CD14-positive monocyte (primary cell): ENCODE measurements at places on chromosomes 5 and 9.
A peak's percentile ranks its signal among the peaks of the same experiment; 100 is the strongest.

- DNase-seq = no peak
Measured at GRCh38 chr9:94799578-94800264, 73.2 kb downstream of the AOPEP start.

- DNase-seq = no peak
Measured at GRCh38 chr9:2610985-2611384, 10.6 kb upstream of the VLDLR start.

- DNase-seq = no peak
Measured at GRCh38 chr9:14056316-14056861, 257.6 kb downstream of the NFIB start.

DNA sequence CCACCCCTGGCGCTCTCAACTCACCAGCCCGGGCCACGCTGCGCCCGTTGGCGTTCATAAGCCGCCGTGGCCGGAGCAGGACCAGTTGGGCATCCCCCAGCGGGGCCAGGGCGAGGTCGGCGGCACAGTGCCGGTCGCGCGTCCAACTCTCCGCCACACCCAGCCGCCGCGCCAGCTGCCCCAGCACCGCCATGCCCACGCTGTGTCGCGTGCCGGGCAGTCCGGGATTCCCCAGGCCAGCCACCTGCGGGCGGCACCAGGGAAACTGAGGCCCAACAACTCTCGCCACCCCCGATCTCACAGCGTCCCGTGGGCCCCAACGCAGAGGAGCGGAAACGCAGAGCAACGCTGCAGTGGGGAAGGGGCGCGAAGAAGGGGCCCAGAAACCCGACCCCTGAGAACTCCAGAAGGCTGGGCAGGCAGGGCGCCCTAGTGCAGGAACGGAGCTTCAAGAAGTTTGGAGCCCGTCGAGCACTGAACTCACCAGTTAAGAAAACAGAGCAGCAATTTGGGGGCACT, 453 bp downstream of the PTRH1 start:
- no peak for DNase-seq

DNA sequence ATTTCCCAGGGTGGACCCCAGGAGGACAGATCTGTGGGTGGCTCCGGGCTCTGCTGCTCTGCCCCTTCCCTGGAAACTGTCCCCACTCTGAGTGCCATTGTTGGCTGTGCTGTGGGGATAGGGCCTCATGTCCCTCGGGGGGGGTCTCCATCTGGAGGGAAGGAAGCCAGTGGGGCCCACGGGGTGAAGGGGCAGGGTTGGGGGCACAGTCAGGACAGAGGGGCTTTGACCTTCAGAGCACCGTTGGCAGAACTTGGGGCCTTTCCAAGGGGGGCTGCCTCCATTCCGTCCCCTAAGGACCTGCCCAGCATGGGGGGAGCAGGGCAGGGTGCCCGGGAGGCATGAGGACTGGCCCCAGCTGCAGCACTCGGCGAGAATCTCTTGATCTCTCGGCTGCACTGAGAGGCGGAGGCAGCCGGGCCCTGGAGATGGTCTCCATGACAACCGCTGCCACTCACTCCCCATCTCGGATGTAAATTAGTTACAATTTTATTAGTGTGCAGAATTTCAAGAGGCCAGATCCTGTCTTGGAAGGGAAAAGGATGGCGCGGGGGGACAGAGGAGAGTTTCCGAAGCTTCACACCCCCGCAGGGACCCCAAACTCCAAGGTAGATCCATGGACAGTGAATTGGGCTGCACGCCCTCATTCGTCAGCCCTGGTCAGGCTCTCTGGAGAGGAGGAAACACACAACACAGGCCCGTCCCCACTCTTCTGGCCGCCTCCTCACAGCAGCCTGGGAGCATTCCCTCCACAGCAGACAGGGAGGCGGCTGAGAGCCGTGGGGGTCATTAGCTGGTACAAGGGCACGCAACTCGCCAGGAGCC, 216.2 kb upstream of the IER5L start:
- no peak for DNase-seq

GRCh38 chr9:20990867-20991266, 40.6 kb downstream of the HACD4 start:
- peak; percentile 88 for DNase-seq

DNA sequence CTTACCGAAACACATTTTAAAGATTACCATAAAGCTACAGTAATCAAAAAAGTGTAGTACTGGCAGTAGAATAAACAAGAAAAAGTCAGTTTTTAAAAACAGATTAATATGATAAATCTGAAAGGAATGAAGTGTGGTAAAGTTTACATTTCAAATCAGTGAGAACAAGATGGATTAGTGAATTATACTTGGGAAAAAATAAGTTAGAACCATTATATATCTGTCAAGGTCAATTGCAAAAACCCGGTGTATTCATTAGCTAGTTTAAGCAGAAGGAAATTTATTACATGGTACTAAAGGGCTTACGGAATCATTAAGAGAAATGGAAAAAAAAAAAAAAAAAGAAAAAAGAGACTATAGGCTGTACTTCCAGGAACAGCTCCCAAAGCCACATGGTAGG, 164.3 kb downstream of the MUSK start:
- DNase-seq = no peak

GRCh38 chr9:114945616-114946412, 15.4 kb upstream of the TNFSF8 start:
- DNase-seq = no peak

- no peak for DNase-seq
Measured at GRCh38 chr5:125261505-125262250, 515.2 kb upstream of the ZNF608 start.

DNA sequence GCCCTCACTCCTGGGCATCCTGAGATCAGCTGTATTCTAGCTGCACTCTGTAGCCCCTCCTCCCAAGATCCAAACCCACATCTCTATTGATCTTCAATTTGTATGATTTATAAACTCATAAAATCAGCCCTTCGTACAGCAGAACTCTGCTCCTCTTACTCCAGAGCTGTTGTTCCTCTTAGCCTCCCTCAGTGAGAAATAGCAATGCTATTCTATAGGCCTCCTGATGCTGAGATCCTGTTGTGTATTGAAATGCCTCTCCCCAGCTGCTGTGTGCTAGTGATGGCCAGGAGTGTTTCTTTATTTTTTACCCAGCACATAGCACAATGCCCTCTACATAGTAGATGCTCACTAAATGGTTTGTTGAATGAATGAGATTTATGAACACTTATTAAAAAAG, 320.5 kb upstream of the ADCY2 start:
- no peak for DNase-seq

GRCh38 chr5:179304466-179304865, 40.8 kb downstream of the ADAMTS2 start:
- DNase-seq = no peak

DNA sequence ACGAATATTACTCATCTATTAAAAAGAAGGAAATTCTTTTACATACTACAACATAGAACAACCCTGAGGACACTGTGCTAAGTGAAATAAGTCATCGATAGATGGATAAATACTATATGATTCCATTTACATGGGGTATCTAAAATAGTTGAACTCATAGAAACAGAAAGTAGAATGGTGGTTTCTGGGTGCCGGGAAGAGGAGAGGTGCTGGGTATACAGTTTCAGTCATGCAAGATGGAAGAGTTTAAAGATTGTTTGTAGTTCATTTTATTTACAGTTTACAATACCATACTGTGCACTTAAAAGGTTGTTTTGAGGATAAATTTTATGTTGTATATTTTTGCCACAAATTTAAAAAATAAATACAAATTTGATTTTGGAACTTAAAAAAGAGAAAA, 267.5 kb upstream of the ITGA1 start:
- no peak for DNase-seq
